ENCODE measurements at places on chromosomes 5 and 9.

DNA sequence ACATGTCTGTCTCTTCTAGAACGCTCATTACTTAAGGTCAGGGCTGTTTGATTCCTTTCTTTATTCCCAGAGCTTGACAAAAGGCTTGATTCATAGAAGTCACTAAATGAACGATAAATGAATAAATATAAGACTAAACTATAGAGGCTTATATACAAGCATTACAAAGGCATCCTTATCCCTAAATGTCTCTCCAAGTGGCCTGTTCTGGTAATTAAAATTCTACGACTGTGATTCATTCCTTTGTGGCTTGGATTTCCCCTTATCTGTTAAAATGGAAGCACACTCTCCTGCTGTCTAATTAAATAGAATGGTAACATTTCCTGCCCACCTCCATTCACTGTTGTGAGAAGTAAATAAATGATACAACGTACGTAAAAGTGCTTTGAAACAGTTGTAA is 49.5 kb downstream of the C7 start:
- H3K27me3 ChIP-seq, result peaks cover 3% of the 10 kb centered on the region
- no peak overlapping the region for H3K27ac ChIP-seq
- no peak for DNase-seq
- H3K4me3 ChIP-seq, result no peak overlapping the region
- H3K4me1 ChIP-seq, result no peaks in the 10 kb centered on the region
- H3K36me3 ChIP-seq, result no peaks in the 10 kb centered on the region

GRCh38 chr5:66340786-66341185 is 196.7 kb downstream of the SREK1 start:
- DNase-seq, result no peak
- peaks cover 12% of the 10 kb centered on the region for H3K27me3 ChIP-seq
- H3K4me1 ChIP-seq, result no peaks in the 10 kb centered on the region
- no peaks in the 10 kb centered on the region for H3K36me3 ChIP-seq
- no peak overlapping the region for H3K4me3 ChIP-seq
- H3K27ac ChIP-seq, result no peak overlapping the region

- DNase-seq, result no peak
- no peak overlapping the region for H3K4me3 ChIP-seq
- H3K36me3 ChIP-seq, result no peaks in the 10 kb centered on the region
- H3K27me3 ChIP-seq, result no peaks in the 10 kb centered on the region
- peaks cover 26% of the 10 kb centered on the region for H3K4me1 ChIP-seq
Measured at GRCh38 chr5:143230676-143230996, 172.8 kb downstream of the NR3C1 start.

GRCh38 chr5:159616952-159617351 is 286.7 kb upstream of the IL12B start:
- no peak overlapping the region for H3K27ac ChIP-seq
- no peaks in the 10 kb centered on the region for H3K4me1 ChIP-seq
- H3K4me3 ChIP-seq, result no peak overlapping the region
- H3K36me3 ChIP-seq, result no peaks in the 10 kb centered on the region

DNA sequence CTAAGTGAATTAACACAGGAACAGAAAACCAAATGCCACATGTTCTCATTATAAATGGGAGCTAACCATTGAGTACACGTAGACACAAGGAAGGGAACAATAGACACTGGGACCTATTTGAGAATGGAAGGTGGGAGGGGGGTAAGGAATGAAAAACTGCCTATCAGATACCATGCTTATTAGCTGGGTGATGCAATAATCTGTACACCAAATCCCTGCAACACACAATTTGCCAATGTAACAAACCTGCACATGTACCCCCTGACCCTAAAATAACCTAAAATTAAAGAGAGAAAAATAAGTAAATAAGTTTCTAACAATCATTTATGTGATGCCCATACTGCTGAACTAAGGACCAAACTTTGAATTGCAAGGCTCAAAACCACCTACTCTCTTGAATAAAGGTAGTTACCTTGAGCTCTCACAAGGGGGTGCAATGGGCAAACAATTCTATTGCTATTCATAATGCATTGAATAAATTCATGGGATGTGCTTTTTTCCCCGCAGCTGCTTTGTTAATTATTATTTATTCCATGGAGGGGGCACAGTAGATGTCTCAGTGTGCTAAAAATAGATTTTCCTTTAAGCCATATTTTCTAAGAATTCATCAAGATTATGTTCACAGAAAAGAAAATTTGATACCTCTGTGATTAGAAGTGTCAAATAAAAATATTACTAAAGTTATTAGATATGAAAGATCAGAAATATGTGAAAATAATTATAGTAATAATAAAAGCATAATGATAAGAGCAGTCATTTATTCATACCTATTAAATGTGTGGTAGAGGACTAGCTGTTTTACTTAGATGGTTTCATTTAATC is 76.2 kb upstream of the PTPN3 start:
- peaks cover 2% of the 10 kb centered on the region for H3K27me3 ChIP-seq
- DNase-seq, result peak; percentile 29
- H3K4me3 ChIP-seq, result no peak overlapping the region
- no peaks in the 10 kb centered on the region for H3K36me3 ChIP-seq
- H3K27ac ChIP-seq, result no peak overlapping the region

DNA sequence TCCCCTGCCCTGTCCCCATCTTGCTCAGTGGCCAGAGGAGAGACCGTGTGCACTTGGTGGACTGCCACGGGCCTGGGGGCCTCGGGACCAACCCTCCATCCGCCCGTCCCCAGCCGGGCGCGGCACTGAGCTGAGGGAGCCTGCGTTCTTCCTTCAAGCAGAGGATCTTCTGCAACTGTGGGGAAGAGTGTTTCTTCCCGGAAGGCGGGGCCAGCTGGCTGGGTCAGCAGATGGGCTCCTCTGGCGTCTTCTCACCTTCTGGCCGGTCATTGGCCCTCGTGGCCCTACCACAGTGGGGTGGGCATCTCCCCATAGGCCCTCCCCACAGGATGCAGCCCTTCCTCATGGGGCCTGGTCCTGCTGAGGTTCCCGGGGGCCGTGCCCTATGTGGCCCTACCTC is 17.4 kb downstream of the RXRA start:
- no peak overlapping the region for H3K4me3 ChIP-seq
- H3K36me3 ChIP-seq, result no peaks in the 10 kb centered on the region
- H3K4me1 ChIP-seq, result peaks cover 10% of the 10 kb centered on the region
- H3K27me3 ChIP-seq, result no peaks in the 10 kb centered on the region

DNA sequence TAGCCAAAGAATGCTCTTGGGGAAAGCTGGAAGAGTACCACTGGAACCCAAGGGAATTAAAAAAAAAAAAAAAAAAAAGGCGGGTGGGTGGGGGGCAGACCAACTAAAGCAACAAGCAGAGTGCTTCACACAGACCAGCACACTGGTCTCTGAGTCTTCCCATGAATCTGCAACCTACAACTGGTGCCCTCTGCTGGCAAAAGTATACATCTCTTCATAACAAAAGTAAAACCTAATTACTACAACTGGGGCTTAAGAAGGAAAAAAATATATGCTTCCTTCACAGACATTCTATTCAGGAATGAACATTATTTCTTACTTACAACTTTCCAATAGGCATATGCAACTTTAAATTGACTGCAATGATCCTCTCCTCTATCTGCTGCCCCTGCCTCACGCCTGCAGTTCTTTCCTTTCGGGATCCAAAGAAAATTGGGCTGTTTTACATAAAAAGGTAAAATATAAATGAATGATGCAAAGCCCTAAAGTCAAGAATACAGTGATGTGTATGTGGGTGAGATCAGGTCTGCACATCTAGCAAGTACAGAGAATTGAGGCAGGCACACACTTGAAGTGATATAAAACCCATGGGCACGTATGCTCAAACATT is 7.2 kb upstream of the KLHL3 start:
- H3K4me3 ChIP-seq, result no peak overlapping the region
- no peak overlapping the region for H3K27ac ChIP-seq
- peaks cover 16% of the 10 kb centered on the region for H3K4me1 ChIP-seq

- H3K27ac ChIP-seq, result no peak overlapping the region
- no peaks in the 10 kb centered on the region for H3K36me3 ChIP-seq
- no peak for DNase-seq
- H3K4me1 ChIP-seq, result no peaks in the 10 kb centered on the region
- H3K4me3 ChIP-seq, result no peak overlapping the region
Measured at GRCh38 chr9:8633784-8634183, 834.2 kb upstream of the DMAC1 start.

DNA sequence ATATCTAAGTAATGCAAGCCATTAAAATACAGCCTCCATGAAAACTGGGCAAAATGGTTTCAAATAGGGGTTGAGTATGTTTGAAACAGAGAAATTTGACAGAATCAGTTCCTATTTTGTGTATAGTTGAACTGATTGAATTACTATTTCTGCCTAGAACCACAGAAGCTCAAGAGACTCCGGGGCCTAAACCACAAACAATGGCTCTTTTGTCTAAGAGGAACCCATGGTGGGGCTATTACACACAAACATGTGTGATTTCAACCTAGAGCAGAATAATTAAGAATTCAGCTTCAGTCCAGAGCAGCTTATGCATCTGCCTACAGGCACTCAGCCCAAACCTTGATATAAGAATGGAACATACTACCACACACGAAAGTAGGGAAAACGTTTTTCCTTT is 171.2 kb upstream of the MPDZ start:
- no peak for DNase-seq
- H3K27ac ChIP-seq, result no peak overlapping the region
- no peaks in the 10 kb centered on the region for H3K4me1 ChIP-seq
- H3K27me3 ChIP-seq, result no peaks in the 10 kb centered on the region
- no peaks in the 10 kb centered on the region for H3K36me3 ChIP-seq
- no peak overlapping the region for H3K4me3 ChIP-seq

Measured in activated CD4-positive, alpha-beta T cell treated with anti-CD3 and anti-CD28 coated beads for 36 hours (primary cell).